ENCODE measurements at places on chromosomes 5 and 9.

DNA sequence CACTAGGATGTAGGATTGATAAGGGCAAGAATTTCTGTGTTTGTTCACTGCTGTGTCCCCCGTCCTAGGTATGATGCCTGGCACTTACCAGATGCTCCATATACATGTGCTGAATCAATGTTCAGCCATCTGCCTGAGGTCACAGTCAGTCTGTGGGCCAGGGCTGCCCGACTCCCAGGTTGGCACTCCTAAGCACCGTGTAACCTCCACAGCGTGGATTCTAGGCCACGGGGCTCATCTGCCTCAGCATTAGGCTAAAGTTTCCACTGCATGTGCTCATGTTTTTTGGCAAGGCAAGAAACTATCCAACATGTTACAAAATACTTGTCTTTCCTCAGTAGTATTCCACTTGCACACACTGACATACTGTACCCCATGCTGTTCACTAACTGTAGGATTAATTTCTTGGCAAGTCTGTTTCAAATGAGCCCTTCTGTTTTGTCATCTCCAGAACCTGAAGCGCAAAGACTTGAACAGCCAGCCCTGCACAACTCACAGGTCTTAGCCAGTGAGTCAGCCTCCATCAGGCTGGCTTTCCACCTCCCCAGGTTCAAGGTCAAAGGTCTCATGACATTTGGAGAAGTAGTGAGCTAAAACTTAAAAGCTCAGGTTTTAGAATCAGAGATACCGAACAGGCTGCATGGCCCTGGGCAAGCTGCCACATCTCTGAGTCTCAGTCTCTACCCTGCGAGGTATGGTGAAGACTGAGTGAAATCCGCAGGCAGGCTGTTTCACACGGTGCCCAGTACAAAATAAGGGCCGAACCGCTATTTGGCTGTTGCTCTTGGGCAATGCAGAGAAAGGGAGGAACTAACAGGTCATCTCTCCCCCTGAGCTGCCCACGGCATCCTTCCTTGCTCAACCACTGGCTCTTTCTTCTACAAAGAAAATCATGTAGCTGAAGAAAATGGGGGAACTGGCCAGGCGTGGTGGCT, 7.2 kb downstream of the TOR1A start:
- DNase-seq, result no peak

GRCh38 chr9:107090218-107090617, 192.9 kb upstream of the RAD23B start:
- no peak for DNase-seq

DNA sequence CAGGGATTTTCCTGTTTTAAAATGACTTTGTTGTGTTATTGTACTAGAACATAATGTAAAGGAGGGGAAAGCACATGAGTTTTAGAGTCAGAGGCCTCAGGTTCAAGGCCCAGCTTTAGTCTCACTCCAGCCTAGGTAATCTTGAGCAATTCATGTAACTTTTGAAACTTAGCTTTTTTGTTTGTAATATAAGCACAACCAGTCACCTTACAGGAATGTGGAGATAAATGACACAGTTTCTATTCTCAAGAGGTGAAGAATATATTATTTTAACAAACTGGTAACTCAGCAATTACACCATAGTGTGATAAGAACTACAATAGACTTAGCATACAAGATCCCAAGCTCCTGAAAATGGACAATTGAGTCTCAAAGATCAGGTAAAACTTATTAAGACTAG, 51.2 kb downstream of the ADAMTS19 start:
- DNase-seq, result no peak

DNA sequence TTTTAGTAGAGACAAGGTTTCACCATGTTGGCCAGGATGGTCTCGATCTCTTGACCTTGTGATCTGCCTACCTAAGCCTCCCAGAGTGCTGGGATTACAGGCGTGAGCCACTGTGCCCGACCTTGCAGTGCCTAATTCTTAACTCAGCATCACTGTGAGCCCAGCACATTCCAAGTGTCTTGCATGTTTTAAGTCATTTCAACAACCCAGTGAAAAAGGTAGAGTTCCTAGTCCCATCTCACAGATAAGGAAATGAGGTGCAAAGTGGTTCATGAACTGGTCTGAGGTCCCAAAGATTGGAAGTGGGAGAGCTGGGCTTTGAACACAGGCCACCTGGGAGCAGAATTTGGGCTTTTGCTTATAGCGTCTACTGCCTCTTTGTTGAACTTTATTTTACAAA, 68.0 kb downstream of the ZNF366 start:
- DNase-seq, result no peak

- DNase-seq, result peak; percentile 5
Measured at GRCh38 chr9:107172160-107172978, 110.7 kb upstream of the RAD23B start.

DNA sequence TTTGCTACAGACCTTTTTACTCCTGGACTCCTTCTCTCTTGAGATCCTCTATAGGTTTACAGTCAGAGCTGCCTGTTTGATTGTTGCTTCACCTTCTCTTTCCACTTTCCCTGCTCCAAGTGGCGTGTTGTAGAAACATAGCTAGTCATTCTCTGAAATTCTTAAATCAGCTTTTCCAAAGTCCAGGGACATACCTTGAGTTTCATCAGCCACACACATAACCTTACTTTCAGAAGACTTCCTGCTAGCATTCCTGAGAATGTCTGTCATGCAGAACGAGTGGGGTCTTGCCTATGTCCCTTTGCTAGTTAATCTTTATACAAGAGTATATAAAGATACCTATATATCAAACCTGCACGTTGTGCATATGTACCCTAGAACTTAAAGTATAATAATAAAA, 230.3 kb upstream of the ZNF462 start:
- no peak for DNase-seq

DNA sequence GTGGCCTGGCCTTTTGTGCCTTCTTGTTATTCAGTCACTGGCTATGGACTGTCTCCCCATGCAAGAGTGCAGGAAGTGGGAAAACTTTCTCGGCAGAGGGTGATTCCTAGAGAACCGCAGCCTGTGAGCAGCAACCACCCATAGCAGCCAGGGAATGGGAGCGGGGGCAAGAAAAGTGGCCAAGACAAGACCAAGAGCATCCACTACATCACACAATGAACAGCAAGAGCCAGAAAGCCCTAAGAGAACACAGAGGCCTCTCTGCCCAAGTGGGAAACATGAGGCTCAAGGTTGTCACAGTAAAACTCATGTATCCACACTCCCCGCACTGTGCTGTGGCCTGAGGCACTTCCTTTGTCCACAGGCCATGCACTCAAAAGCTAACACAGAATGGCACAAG, 129.1 kb upstream of the FSTL4 start:
- DNase-seq, result no peak

GRCh38 chr5:67639976-67640375, 443.4 kb upstream of the CD180 start:
- DNase-seq, result no peak

GRCh38 chr9:104227108-104227507, 133.0 kb downstream of the SMC2 start:
- DNase-seq, result no peak

- no peak for DNase-seq
Measured at GRCh38 chr5:173496129-173496882, 120.1 kb downstream of the BOD1 start.

- no peak for DNase-seq
Measured at GRCh38 chr9:135513351-135513846, 7.8 kb upstream of the LCN1 start.

All from stimulated activated CD8-positive, alpha-beta memory T cell treated with anti-CD3 and anti-CD28 coated beads, Interleukin-15, amount 100 ng/mL, for 4 hours (primary cell).